ENCODE measurements at places on chromosomes 5 and 9. TPM values are rescaled to one million over a fixed set of nuclear protein-coding genes. Genes with fewer than 3 reads are reported as not detected.

- peaks cover 40% of the 10 kb centered on the region for H3K36me3 ChIP-seq
- H3K4me1 ChIP-seq, result no peaks in the 10 kb centered on the region
- H3K27ac ChIP-seq, result no peak overlapping the region
Observed at GRCh38 chr9:92711146-92711545, 41.2 kb upstream of the IPPK start.

DNA sequence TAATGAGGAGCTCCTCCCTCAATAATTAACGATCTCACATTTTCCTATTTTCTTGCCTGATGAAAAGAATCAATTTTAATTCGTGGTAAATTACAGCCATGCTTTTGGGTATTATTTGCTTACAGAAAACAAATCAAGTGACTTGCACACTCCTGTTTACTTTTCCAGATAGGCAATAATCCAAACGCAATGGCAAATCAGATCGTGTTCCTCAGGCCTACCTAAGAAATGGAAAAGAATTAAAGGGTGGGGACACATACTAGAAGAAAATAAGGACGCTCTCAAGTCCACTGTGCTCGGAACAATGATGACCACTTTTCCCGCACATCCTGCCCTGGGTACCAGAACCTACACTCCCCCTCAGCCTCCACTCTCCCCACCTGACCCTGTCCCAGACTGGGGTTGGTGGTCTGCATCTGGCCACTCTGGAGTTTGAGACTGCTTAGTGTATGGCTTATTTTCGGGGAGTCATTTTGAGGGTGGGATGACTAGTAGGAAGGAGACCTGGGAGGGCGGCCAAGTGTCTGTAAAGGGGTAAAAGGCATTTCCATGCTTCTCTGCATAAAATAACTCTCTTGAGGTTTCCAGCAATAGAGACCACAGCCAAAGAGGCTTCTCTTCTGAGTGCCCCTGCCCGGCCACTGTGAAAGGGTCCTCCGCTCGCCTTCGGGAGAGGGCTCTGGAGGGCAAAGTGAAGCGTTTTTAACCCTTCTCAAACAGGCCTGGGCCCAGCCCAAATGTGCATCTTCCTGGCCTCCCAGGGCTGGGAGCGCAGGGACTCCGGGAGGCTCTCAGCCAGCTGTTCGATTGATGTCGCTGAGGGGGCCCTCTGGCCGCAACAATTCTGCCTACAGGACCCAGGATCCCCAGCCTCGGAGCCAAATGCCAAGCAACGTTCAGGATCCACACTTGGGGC is 4.5 kb upstream of the OTP start:
- peaks cover 93% of the 10 kb centered on the region for H3K27me3 ChIP-seq
- H3K4me1 ChIP-seq, result peaks cover 2% of the 10 kb centered on the region
- no peaks in the 10 kb centered on the region for H3K36me3 ChIP-seq

GRCh38 chr9:124054582-124055227 is 43.1 kb downstream of the LHX2 start:
- peaks cover 52% of the 10 kb centered on the region for H3K27me3 ChIP-seq
- no peaks in the 10 kb centered on the region for H3K36me3 ChIP-seq
- H3K4me1 ChIP-seq, result no peaks in the 10 kb centered on the region
- peak; percentile 90 for DNase-seq

- H3K27me3 ChIP-seq, result no peaks in the 10 kb centered on the region
- H3K36me3 ChIP-seq, result no peaks in the 10 kb centered on the region
- peak; percentile 91 for DNase-seq
- H3K27ac ChIP-seq, result peak overlapping the region; percentile 81
Observed at GRCh38 chr5:167294882-167295680, 996.4 kb upstream of the WWC1 start.

DNA sequence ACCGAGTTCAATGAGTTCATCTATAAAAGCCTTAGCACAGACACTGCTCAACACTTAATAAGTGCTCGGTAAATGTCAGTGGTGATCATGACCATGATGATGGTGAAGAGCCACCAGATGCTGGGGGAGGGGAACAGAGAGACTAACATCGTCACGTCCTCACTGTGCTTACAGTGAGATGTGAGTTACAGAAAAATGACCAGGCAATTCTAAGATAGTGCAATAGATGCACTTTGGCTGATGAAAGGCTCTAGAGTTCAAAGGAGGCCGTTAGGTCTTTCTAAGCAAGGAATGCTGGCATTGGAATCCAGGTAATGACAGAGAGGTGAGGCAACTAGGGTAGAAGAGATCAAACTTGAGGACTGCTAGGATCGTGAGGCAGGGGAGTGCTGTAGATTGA is 36.7 kb downstream of the ARL15 start:
- no peak overlapping the region for H3K27ac ChIP-seq
- no peaks in the 10 kb centered on the region for H3K27me3 ChIP-seq
- no peak overlapping the region for H3K4me3 ChIP-seq
- no peaks in the 10 kb centered on the region for H3K36me3 ChIP-seq
- no peaks in the 10 kb centered on the region for H3K4me1 ChIP-seq

DNA sequence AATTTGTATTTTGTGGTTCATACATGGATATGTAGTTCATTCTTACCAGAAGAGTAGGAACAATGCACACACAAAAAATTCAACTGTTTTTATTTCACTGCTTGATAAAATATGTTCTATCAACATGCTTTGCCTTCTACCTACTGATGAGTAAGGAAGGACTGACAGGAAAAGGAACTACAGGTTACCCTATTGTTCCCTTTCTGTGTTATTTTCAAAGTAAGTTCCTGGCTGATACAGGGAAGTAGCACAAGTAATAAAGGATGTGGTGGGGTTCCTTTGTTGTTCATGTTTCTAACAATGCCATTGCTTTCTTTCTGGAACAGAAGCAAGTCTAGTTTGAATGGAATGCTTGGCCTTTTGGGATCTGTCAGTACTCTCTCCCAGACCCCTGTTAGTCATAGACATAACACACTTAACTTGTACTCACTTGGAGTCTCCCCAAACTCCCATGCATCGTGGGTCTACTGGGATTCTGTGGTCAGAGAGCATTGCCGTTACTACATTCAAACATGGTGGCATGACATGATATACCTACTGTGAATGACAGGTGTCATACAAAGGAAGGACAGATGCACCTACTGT is 20.2 kb upstream of the ALDOB start:
- peaks cover 2% of the 10 kb centered on the region for H3K27me3 ChIP-seq
- H3K36me3 ChIP-seq, result no peaks in the 10 kb centered on the region
- peak; percentile 61 for DNase-seq
- H3K4me3 ChIP-seq, result no peak overlapping the region
- peaks cover 7% of the 10 kb centered on the region for H3K4me1 ChIP-seq
- H3K27ac ChIP-seq, result no peak overlapping the region

GRCh38 chr9:129282731-129283211 is 104.7 kb upstream of the IER5L start:
- peaks cover 5% of the 10 kb centered on the region for H3K4me1 ChIP-seq
- no peaks in the 10 kb centered on the region for H3K36me3 ChIP-seq
- DNase-seq, result no peak
- H3K27me3 ChIP-seq, result no peaks in the 10 kb centered on the region
- no peak overlapping the region for H3K27ac ChIP-seq

DNA sequence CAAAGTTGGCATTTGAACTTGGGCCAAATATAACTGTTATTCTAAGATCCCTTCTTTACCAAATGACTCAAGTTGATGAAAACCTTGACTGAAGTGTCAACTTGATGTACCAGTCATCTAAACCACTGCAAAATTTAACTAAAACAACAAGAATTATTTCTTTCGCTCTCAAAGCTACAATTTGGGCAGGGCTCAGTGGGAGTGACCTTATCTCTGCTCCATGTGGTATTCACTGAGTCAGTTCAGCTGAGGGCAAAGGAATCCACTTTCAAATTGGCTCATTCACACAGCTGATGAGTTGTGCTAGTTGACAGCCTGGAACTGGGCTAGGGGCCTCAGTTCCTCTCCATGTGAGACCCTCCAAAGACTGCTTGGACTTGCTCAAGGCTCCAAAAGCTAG is 166.3 kb downstream of the RORB start:
- H3K27me3 ChIP-seq, result no peaks in the 10 kb centered on the region
- H3K4me3 ChIP-seq, result no peak overlapping the region
- no peaks in the 10 kb centered on the region for H3K36me3 ChIP-seq

Gene NIPAL4
- 0.18 TPM for total RNA-seq

Gene FRMPD1
- not detected for total RNA-seq

Gene MLANA
- total RNA-seq, result not detected

Gene PLAC8L1
- not detected for total RNA-seq
